Stimulated activated CD4-positive, alpha-beta T cell treated with anti-CD3 and anti-CD28 coated beads, Interleukin-12 subunit alpha, Interleukin-12 subunit beta, amount 100 ng/mL, for 24 hours (primary cell): ENCODE measurements at places on chromosomes 12 and 14.

- no peak for DNase-seq
Observed at GRCh38 chr14:22510527-22511110, 78.4 kb downstream of the DAD1 start.

GRCh38 chr12:116635487-116635886 lies 76.3 kb downstream of the MAP1LC3B2 start:
- no peak for DNase-seq

GRCh38 chr14:96660667-96661066 lies 136.5 kb upstream of the VRK1 start:
- no peak for DNase-seq

- no peak for DNase-seq
Observed at GRCh38 chr12:21065845-21066244, 65.1 kb upstream of the SLCO1B1 start.

- DNase-seq, result no peak
Observed at GRCh38 chr14:68936476-68936875, 42.6 kb downstream of the ACTN1 start.

GRCh38 chr14:41662780-41663472 lies 56.2 kb downstream of the LRFN5 start:
- DNase-seq, result no peak

GRCh38 chr12:96892104-96892503 lies 15.0 kb upstream of the NEDD1 start:
- no peak for DNase-seq

GRCh38 chr14:31716208-31716607 lies 155.0 kb downstream of the NUBPL start:
- DNase-seq, result no peak

- peak; percentile 64 for DNase-seq
Observed at GRCh38 chr12:51341251-51342007, 5.0 kb downstream of the CELA1 start.

GRCh38 chr12:89353188-89353822 lies 1.0 kb upstream of the DUSP6 start:
- peak; percentile 42 for DNase-seq

- DNase-seq, result no peak
Observed at GRCh38 chr12:95402096-95402495, 71.9 kb upstream of the METAP2 start.

DNA sequence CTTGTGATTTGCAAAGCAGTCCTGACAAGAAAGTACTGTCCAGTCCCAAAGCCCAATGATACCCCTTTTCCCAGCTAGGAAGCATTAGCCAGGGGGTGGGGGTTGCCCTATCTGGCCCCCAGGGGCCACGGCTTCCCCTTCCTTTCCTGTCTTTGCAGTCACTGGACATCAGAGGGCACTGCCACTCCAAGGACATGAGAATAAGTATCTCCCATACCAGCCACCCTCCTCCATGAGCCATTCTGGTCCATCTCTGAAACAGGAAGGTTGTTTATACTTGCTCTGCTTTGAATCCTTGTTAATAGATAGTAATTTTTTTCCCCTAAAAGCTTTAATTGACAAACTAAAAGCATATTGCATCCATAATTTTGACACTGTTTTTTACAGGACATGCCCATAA lies 29.7 kb downstream of the RBM19 start:
- DNase-seq, result no peak

DNA sequence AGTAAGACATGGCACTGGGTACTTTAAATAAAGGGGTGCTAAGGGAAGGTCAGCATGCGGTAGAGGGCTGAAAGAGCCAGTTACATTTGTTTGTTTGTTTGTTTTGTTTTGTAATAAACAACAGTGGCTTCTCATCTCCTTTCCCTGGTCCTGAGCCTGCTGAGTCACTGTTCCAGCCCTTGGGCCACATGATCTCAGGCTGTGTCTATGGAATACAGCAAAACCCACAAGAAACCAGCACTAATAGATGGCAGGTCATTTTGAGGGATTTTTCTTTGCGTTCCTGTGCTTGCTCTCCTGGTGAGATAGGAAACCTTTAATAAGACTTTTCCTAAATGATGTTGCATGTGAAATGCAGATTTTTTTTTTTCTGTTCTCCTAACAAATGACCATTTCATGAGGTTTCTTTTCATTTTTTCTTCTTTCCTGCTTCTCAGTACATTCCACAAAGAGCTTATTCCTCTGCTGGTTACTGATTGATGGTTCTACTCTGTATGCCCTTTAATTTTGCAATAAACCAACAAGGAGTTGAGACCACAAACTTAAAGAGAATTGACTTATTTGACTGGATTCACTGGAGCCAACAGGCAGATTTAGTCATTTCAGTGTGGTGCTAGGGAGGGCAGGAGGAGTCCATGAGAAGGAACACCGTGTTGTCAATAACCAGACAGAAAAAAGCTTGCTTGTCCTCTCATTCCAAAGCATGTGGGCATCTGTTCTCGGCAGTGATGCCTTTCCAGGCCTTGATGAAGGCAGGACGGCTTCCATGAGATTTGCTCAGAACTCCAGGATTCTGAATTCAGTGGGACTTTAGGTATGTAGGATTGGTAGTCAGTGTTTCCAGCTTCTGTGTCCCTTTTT lies 459.2 kb downstream of the RAD51B start:
- DNase-seq, result no peak

GRCh38 chr12:52242442-52243258 lies 9.6 kb downstream of the KRT7 start:
- no peak for DNase-seq

DNA sequence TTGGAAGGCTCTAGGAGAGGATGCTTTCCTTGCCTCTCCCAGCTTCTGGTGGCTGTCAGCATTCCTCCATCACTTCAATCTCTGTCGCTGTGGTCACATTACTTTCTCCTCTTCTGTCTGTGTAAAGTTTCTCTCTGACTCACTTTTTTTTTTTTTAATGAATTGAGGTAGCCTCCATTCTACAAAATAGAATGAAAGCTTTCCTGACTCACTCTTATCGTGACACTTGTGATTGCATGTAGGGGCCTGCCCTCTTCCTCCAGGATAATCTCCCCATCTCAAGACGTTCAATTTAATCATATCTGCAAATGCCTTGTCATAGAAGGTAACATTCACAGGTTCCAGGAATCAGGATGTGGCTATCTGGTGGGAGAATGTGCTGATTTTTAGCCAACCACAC lies 153.5 kb upstream of the HMGA2 start:
- DNase-seq, result no peak

GRCh38 chr12:14540801-14541462 lies 26.8 kb downstream of the PLBD1 start:
- DNase-seq, result no peak

DNA sequence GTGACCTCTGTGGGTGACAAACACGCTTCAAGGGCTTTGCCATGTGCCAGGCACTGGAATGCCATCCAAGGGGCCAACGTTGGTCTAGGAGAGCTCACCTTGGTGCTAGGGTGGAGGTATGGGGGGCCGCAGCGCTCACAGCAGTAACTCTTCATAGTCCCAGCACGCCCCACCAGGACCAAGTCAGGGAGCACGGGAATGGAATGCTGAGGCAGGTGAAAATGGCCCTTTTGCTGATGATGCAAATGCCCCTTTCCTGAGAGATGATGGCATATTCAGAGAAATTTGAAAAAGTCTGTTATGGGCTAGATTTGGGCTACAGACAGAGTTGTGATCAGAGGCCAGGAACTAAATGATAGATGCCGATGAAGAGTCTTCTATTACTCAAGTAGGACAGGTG lies 10.0 kb upstream of the FAM181A start:
- no peak for DNase-seq

DNA sequence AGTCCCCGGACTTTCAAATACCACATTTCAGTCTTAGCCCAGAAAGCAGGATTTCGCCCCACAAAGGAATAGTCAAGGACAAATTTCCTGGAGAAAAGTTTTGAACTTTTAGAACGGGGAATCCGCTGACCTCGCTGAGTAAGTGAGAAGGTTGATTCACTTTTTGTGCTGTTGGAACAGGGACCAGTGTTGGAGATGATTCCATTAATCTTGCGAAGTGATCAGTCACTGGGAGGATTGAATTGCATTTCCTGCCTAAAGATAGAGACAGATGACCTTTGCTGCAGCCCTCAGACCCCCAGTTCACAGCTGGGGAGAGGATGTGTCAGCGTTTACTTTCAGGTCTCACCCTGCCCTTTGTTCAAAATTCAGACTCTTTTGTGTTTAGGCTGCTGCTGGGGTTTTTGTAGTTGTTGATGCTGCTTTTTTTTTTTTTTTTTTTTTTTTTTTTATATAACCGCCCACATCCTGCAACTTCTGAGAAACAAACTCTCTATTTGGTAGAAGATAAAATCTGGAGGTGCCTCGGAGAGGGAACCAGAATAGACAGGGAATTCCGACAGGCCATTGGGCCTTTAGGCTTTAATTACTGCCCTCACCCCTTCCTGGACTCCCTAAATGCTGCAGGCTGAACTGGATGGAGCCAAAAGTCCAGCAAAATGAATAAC lies 9.8 kb upstream of the KDM2B start:
- peak; percentile 41 for DNase-seq

DNA sequence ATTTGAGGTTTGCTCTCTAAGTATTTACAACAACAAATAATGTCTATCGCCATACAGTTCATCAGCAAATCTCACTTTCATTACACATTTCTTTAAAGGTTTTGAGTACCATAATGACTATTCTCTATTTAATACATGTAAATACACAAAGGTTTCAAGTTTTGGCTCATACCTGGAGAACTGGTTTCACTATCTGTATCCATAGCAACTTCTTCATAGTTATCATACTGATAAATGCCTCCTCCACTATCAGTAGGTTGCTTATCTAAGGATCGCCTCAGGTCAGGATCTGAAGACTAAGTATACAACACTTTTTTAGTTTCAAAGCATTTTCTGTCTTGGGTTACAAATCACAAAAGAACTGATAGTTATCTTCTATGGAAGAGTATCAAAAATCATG lies 21.4 kb downstream of the ZFC3H1 start:
- DNase-seq, result no peak

- DNase-seq, result peak; percentile 61
Observed at GRCh38 chr12:10673659-10674384, at the start of gene STYK1. TSS of gene STYK1 (minus strand) at chr12:10674052. CDS start at chr12:10634618, 39,434 bp downstream.

DNA sequence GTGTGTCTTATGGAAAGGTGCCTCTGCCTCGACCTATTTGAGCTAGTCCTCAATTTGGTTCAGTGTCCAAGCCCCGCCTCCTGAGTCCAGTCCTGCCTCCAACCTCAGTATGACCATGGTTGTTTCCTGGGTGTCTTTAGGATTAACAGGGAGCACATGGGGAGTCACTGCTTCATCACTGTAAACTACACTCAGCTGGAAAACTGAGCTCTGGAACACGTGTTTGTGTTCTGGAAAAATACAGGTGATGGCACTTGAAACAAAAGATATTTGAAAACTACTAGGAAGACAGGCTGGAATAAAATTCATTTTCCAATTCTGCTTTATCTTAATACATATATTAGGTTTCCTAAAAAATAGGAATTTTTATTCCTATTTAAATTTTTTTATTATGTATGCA lies 1187.3 kb upstream of the TMEM132C start:
- no peak for DNase-seq
